ENCODE measurements at places on chromosomes 3 and 15.

DNA sequence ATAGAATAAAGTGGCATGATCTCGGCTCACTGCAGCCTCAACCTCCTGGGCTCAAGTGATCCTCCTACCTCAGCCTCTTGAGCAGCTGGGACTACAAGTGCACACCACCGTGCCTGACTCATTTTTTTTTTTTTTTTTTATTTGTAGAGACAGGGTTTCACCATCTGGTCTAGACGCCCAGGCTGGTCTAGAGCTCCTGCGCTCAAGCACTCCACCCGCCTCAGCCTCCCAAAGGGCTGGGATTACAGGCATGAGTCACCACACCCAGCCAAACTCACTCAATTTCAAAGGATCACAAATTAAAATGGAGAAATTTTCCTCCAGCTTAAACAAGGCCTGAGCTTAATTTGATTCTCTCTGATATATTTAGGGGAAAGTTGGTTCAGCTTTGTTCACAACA, 27.3 kb upstream of the NMB start:
- no peak for DNase-seq

- no peak for DNase-seq
Observed at GRCh38 chr3:88574146-88574545, 424.4 kb downstream of the C3orf38 start.

DNA sequence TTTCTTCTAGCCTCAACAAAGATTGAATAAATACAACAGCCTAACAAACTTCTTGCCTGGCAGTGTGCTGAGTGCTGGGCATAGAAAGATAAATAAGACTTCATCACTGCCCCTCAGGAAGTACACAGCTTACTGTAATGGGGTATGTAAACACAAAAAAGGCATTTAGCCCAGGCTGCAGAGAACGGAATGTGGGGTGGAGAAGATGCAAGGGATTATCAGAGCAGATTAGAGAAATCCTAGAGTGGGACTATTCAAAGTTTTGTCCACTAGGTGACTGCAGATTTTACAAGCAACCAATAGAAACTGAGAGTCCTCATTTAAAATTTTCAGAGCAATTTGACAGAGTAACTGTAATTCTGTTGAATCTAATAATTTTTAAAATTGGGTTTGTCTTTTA, 35.4 kb upstream of the TSC22D2 start:
- no peak for DNase-seq

GRCh38 chr3:65995030-65995429, 43.7 kb downstream of the MAGI1 start:
- DNase-seq = no peak

GRCh38 chr3:179788996-179789395, 136.2 kb downstream of the USP13 start:
- no peak for DNase-seq

DNA sequence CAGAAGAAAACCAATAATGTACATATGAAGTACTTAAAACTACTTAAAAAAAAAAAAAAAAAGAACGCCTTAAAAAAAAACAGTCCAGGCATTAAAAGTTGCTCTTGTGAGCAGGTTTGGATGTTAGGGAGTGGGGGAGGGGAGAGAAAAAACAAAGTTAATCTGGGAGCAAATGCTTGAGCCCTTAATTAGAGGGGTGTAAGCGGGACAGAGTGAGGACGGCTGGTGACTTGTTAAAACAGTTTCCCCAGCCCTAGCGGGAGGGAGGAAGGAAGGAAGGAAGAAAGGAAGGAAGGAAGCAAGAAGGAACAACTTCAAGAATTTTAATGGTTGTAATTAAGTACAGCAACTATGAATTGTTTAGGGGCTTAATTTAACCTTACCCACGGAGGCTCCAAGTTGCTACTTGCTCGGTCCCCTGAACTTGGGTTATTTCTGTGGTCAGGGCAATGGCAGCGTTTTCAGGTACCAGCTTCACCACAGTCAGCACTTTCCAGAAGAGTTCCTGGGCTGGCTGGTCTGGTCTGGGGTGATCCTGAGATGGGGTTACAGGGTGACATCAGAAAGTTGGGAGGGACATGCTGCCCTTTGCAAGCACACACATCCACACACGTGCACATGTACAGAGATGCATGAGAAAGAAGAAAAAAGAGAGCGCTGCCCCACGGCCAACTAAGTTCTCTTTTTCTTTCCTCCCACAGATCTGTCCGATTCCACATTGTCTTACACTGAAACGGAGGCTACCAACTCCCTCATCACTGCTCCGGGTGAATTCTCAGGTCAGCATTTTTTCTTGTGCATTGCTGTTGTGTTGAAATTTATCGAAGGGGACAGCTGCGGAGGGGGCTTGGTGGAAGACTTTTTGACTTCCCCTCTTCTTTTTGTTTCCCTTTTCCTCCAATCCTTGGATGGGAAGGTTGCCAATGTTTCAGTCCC, 14.0 kb downstream of the SMAD6 start:
- DNase-seq = no peak

DNA sequence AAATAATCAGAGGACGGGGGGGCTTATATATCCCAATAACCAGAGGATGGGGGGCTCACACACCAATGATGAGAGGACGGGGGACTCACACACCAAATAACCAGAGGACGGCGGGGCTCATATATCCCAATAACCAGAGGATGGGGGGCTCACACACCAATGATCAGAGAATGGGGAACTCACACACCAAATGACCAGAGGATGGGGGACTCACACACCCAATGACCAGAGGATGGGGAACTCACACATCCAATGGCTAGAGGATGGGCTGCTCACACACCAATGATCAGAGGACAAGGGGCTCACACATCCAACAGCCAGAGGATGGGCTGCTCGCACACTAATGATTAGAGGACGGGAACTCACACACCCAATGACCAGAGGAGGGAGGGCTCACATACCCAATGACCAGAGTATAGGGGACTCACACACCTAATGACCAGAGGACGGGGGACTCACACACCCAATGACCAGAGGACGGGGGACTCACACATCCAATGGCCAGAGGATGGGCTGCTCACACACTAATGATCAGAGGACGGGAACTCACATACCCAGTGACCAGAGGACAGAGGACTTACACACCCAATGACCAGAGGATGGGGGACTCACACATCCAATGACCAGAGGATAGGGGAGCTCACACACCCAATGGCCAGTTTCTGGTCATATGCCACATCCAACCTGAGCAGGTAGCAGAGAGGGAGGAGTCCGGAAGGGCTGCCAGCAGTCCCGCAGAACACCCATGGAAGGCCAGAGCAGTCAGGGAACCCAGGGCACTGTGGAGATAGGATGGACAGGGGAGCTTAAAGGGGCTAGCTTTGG, 10.6 kb downstream of the RAB6B start:
- no peak for DNase-seq

DNA sequence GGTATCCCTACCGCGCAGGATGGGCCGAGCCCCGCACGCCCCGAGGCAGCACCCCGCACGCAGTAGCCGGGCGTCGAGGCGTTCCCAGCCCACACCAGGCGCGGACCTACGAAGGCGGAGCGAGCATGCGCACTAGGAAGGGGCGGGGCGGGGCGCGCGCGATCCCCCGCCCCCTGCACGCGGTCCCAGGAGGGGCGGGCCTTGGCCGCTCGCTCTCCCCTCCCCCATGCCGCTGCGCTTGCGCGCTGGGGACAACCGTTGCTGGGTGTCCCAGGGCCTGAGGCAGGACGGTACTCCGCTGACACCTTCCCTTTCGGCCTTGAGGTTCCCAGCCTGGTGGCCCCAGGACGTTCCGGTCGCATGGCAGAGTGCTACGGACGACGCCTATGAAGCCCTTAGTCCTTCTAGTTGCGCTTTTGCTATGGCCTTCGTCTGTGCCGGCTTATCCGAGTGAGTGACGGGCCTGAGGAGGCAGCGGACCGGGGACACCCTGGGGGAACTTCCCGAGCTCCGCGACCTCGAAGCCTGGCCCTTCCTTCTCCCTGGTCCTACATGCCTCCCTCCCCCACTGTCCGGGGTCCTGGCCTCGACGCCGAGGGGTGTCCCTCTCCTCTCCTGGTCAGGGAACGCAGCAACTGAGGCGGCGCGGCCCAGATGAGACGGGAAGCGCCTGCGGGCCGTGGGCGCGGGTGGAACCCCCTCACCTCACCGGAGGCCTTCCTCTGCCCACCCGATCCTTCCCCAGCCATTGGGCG, at the start of gene SPESP1:
Gene SPESP1 (plus strand): TSS at position 258 of the 755 bp plus-strand sequence. CDS start 129 bp downstream, at position 387.
- DNase-seq = peak; percentile 8

DNA sequence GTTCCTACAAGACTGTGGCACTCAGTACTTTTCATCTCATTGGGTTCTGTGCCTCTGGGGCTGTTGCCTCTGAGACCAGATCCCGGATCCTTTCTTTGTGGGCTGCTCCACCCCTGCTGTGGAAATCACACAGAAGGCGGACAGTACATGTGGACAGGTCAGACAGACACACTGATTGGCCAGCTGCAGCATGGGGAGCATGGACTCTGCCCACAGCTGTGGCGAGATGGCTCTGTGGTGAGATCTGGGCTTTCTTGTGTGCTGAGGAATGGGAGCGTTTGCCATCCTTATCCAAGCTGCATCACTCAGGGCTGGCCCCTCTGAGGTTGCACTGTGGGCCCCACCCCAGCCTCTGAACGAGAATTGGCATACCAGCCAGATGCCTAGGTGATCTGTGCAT, 147.0 kb downstream of the APBA2 start:
- no peak for DNase-seq

DNA sequence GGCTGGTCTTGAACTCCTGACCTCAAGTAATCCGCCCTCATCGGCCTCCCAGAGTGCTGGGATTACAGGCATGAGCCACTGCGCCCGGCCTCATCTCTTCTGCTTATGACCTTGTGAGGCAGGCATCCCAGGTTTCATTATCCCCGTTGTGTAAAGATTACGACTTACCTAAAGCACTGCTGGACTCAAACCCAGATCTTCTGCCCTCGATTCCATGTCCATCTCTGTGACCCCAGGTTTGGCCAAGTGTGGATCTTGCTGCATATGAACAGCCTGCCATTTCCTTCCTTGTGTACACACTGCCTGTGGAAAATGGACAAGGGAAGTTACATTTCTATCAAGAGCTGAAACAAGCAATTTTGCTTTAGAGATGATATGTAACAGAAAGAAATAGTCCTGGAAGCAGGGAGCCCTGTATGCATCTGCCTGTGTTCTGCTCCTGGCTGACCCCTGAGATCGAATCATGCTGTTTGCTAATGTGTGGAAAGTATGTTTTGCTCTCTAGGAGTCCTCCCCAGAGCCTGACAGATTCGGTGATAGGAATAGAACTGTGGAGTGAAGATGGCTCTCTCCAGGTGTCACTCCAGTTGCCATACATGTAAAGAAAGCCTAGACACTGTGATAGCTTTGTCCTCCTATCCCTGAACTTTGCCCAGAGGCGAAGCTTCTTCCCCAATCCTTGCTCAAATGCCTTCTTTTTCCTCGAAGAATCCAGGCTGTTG, 11.8 kb upstream of the LIPC start:
- no peak for DNase-seq

DNA sequence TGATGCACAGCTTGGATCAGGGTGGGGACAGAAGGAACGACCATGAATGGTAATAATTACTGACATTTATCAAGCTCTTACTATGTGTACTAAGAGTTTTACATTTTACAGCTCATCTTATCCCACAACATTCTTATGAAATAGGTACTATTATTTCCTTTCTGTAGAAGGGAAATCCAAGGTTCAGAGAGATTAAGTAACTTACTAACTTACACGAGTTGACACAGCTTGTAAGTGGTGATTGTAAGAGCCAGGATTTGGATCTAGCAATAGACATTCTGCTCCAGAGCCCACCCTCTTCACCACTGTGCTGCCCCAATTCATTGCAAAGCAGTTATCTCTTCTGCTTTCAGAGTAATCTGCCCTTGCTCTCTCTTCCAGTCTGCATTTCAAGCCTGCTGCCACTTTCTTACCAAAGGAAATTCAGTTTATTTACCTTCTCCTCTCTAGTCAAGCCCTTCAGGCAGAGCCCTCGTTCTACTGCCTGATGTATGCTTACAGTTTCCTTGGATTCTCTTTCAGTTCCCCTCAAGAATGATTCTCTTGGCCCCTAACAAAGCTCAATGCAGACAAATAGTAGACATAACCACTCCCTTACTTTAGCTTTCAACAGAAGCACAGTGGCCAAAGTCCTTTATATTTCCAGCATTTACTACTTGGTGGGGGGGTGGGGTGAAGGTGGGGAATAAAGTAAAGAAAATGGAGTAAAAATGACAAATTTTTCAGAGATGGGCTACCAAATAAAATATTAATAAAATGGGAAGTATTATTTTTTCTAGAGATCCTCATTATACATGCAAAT, 65.8 kb downstream of the ATP8B4 start:
- DNase-seq = no peak

DNA sequence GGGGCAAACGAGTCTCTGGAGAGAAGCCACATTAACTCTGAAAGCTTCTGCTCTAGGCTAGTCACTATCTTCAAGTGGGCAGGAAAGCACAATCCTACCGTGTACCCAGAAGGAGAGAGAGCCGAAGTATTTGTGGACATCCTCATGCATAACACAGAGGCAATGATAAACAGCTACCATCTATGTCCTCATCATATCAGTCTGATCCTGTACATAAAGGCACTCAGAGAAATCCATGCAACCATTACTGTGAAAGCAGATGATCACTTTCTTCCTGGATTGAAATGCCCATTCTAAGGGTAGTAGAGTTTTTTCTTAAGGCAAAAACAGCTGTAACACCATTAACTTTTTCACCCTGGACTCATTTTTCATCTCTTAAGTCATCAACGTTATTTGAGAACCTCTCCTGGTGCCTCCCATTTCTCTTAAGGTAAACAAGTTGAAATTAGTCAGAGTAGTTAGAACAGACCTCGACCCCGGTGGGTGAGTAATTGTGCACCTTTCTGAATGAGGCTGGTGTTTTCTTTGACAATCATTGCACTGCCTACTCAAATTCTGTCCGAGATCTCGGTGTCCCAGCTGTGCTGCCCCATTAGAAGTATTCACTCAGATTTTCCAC, 327.4 kb downstream of the SHQ1 start:
- no peak for DNase-seq

DNA sequence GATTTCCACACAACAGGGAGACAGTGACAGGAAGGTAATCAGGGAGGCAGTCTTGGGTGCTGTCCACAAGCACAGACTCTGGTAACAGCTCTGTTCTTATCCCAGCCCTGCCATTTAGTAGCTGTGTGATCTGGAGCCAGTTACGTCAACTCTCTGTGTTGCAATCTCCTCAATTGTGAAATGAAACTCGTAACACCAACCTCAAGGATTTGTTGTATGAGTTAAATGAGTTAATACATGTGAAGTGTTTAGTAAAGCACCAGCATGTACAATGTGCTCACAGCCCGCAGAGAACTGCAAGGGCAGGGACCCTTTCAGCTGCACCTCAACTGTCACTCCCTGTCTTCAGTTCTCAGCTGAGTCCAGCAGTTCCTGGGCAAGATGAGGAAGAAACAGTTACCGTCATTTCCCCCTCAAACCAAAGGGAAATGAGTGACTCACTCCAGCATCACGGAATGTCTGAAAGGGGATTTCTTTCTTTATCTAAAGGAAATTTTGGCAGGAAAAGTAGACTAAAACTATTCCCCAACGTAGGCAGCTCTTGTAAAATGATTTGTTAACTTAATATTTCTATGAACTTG, 39.9 kb upstream of the MB21D2 start:
- no peak for DNase-seq

- no peak for DNase-seq
Observed at GRCh38 chr15:91981821-91982800, 128.6 kb downstream of the SLCO3A1 start.

GRCh38 chr3:156536524-156537316, 18.2 kb downstream of the SSR3 start:
- no peak for DNase-seq

- no peak for DNase-seq
Observed at GRCh38 chr3:177976241-177976640, 560.0 kb upstream of the KCNMB2 start.

- no peak for DNase-seq
Observed at GRCh38 chr3:16241225-16241624, 23.5 kb downstream of the DPH3 start.

Measured in stimulated activated CD8-positive, alpha-beta memory T cell treated with anti-CD3 and anti-CD28 coated beads, Interleukin-15, amount 100 ng/mL, for 24 hours (primary cell).